Activated naive CD4-positive, alpha-beta T cell treated with anti-CD3 and anti-CD28 coated beads for 36 hours (primary cell): ENCODE measurements at places on chromosomes 13 and 19.

DNA sequence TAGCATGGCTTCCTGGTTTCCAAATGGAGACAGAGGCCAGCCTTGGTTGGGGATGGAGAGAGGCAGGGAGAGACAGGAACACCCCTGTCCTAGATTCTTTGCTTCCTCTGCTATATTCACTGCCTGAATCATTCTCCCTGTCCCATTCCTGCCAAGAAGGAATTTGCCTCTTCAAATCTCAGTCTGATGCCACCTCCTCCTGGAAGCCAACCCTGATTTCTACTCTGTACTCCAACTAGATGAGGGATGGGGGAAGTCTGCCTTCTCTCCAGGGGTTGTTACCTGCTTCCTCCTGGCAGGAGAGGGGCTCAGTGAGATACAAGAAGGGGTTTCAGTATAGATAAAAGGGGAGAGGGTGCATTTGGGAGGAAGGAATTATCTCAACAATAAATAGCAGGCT lies 1.3 kb upstream of the ACTL9 start:
- DNase-seq = no peak

DNA sequence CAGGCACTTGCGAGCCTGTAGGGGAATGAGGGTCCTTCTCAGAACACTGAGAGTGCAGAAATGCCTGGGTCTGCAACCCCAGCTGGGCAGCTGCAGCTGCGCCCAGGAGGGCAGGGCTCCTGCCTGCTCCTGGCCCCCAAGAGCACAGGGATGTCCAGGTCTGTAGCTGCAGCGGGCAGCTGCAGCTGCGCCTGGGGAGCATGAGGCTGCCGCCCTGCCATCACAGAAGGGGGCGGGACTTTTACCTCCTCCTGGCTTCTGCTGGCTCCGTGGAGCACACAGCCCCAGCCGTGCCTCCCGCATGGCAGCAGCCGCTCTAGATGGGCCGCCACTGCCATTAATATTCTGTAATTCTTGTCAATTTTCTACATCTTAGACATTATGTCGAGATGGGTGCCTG lies 17.8 kb downstream of the CPB2 start:
- DNase-seq = no peak

DNA sequence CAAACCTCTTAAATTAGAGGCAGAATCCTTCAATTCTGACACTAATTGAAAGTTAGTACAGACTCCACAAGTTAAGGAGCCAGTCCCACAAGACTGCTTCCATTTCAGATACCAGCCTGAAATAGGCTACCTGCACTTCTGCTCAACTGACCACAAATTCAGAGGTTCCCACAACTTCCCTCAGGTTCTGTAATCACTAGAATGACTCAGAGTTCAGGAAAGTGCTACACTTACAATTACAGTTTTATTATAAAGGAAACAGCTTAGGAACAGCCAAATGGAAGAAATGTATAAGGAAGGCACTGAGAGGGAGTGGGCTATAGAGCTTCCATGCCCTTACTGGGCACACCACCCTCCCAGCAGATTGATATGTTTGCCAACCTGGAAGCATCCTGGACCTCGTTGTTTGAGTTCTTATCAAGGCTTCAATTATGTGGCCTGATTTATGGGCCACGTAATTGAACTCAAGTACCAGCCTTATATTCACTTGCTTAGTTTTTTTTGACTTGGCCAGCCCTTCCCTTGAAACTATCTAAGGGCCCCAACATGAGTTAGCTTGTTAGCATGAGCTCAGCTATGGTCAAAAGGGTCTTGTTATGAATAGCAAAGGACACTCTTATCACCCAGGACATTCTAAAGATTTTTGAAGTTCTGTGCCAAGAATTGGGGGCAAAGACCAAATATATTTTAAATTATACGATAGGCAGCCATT lies 25.9 kb downstream of the NBEA start:
- DNase-seq = no peak

DNA sequence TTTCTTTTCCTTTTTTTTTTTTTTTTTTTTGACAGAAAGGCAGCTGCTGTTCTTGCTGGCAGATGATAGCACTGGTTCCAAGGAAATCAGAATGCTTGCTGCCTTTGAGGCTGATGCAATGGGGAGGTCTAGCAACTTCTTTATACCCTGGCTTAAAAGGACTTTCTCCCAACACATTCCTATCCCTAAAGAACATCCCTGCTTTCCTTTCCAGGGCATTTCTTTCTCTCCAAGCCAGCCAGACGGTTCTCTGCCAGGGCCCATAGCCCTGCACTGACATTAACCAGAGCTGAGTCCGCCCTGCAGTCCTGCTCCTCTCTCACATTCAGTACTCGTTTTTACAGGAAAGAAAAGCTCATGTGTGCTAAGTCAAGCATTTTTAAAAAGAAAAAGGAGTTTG lies 133.9 kb upstream of the WASF3 start:
- no peak for DNase-seq

GRCh38 chr19:7358102-7358597 lies 9.4 kb downstream of the ARHGEF18 start:
- DNase-seq = no peak

DNA sequence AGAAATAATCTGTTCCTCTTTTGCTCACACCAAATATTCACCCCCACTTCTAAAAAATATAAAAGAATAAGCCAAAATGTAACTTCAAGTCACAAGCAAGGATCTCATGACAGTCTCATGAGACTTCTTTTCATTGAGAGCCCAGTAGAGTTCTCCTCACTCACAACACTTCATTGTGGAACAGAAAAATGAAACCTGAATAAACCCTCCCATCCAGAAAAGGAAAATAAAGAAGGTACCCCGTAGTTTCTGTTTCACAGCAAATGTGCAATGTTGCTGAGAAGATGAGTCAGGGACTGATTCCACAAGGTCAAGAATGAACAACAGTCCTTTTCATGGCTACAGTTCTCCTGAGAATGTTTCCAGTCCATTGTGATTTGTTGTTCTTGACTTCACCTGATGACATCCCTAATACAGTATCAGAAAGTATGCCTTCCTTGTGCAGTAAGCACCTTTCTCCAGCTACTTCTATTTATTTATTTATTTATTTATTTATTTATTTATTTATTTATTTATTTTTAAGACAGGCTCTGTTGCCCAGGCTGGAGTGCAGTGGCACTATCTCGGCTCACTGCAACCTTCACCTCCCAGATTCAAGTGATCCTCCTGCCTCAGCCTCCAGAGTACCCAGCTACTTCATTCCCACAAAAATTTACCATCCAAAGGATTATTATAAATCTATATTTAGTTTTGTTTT lies 6.4 kb upstream of the ZNF841 start:
- no peak for DNase-seq

DNA sequence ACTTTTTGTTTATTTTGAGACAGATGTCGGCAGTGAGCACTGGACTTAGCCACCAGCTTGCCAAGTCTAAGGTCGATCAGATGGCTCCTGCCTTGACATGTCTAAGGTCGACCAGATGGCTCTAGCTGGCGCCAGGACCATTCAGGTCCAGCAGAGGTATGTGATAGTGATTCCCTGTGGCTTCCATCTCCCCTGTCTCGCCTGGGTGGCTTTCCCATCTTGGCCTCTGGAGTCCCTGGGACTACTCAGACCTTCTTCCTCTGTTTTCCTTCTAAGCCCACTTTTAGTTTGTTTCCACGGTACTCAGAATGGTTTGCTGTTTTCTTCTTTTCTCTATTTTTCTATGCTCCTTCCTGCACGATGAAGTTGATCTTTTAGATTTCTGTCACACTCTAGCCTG lies 1435.7 kb downstream of the UQCRFS1 start:
- DNase-seq = no peak

DNA sequence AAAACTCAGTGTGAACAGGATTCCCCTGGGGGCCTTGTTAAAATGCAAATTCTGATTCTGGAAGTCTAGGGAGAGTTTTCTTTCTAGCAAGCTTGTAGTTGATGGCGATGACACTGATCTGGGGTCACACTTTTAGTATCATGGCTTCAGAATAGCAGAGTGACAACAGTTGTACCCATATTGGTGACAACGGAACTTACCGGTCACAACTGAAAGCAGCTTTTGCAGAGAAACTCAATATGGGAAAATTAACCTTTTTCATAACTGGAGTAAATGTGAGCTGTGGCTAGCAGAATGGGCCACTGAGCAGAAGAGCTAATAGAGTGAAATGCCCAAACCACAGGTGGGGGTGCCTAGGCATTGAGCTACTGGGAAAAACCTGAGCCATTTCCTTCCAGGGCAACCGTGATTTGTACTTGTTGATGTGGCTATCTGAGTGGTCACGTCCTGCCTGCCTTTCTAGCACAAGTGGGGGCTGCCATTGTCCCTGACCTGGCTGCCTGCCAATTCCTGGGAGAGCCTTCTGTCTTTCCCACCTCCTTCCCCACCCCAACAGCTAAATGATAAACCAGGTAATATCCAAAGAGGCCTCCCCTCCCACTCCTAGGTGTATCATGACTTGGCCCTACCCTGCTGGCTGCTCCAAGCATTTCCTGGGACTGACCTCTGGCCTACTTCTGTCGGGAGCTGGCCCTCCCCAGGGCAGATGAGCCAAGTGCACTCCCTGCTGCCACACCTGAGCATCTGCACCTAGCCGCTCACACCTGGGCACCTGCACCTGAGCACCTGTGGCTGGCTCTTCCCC lies 1.7 kb upstream of the SLC10A2 start:
- no peak for DNase-seq

DNA sequence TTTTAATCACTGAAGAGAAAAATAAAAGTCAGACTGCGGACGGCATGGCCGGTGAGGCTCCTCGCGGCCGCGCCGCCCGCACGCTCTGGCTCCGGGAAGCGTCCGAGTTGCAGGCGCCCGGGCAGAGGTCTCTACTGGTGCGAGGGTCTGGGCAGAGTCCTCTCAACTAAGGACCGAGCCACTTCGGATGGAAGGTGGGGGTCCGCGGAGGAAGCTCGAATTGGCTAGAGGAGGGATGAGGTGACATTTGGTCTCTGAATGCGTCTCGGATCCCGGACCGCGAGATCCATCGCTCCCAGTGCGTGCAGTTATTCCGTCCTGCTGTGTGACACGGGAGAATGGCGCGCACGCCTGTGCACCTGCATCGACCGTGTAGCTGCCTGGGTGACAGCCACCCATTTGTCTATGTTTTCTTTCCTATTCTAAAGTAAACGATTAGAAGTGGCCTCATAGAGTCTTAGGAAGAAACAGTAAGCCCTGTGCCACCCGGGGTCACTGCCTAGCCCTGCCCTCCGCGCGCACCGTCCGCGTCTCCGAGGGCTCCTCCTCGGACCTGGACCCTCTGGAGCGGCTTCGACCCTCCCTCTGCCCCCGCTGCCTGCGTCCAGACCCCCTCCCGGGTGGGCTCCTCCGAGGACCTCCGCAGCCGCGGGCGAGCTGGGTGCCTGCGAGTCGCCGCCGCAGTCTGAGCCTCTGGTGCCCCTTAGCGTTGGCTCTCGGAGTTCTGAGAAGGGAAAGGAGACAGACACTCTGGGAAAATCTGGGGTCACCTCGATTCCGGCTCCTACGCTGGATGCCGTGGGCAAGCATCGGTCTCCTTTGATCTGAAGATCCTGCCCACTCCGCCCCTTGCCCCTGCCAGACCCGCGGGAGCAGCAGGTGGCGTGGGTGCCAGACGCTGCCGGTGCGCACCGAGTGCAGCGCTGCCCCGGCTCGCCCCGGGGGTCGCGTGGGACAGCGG lies 347.4 kb downstream of the LIG4 start:
- DNase-seq = peak; percentile 16

DNA sequence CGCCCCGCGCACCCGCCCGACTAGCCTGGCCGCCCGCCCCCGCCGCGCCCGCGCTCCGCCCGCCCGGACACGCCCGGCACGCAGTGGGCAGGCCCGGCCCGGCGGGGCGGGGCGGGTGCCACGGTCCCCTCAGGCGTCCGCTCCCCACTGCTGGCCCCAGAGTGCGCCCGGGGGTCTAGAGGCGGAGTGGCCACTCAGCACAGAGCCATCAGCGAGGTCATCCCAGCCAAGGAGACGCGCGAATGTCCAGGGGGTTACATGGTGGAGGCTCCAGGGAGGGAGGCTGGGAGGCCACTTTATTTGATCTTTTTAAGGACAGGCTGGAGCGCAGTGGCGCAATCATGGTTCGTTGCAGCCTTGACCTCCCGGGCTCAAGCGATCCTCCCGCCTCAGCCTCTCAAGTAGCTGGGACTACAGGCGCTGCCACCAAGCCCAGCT lies 236 bp upstream of the TINCR start:
- no peak for DNase-seq

- no peak for DNase-seq
Measured at GRCh38 chr13:50914848-50915247, 5.3 kb downstream of the RNASEH2B start.

DNA sequence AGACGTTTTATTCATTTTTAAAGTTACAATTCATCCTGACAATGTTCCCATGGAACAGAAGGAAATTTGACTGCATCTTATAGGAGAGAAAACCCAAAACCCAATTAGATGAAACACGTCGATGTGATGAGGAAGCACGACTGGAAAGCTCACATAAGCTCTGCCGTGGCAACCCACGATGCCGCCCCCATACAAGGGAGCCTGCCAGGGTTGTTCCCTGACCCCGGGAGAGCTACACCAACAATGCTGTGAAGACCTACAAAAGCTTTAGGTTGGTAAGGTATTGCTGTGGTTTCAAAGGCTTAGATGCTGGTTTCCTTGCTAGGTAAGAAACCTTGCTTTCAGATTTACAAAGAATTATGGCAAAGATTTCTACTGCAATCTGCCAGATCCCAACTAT lies 393.1 kb downstream of the KLF12 start:
- peak; percentile 25 for DNase-seq

GRCh38 chr13:19782049-19782726 lies 557 bp downstream of the PSPC1 start:
- DNase-seq = peak; percentile 74

DNA sequence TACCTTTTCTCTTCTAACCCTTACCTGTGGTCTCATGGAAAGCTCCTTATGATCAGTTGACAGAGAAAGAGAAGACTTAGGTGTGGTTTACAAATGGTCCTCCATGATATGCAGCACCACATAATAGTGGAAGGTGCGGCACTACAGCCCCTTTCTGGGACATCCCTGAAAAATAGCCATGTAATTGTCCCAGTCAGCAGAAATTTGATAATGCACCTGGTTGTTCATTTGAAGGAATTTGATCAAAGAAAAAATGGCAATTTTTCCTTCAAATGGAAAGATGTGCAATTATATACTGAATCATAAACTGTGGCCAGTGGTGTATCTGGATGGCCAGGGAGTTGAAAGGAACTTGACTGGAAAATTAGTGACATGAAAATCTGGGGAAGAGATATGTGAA lies 293.6 kb upstream of the PCDH20 start:
- DNase-seq = no peak

DNA sequence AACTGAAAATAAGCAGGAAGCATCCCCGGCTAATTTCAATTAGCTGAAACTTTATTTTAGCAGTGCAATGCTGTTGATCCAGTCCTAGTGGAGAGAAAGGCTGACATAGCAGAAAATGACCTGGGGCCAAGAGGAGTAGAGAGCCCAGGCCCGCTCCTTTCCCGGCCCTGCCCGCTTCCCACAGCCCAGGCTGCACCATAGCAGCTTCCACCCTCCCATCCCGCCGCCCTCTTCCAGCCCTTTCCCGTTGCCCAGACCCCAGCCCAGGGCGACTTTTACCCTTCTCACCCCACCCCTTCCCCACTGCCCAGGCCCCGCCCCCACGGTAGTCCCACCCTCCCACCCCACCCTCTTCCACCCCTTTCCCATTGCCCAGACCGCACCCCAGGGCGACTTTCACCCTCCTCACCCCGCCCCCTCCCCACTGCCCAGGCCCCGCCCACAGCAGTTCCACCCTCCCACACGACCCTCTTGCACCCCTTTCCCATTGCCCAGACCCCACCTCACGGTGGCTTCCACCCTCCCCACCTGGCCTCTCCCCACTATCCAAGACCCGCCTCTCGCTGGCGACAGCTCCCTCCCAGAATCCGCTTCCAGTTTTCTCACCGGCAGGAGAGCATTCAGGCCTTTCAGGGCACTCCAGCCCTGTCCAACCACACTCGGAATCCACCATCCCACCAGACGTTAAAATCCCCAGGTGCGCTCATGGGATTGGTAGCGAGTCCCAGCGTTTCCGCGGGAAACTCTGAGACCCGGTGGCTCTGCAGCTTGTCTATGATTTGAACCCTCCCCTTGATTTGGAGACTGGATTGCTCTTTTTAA lies 8.3 kb downstream of the ZNF160 start:
- no peak for DNase-seq
